ENCODE measurements at places on chromosomes 5 and 9.

- H3K27me3 ChIP-seq, result no peaks in the 10 kb centered on the region
- no peak for ATAC-seq
- peaks cover 76% of the 10 kb centered on the region for H3K36me3 ChIP-seq
- no peak overlapping the region for H3K4me3 ChIP-seq
- no peak overlapping the region for H3K27ac ChIP-seq
- H3K4me1 ChIP-seq, result peaks cover 26% of the 10 kb centered on the region
These were observed 6.2 kb downstream of the SURF2 start for GRCh38 chr9:133362359-133363044.

GRCh38 chr9:23598994-23599393 lies 227.0 kb downstream of the ELAVL2 start:
- H3K27ac ChIP-seq, result no peak overlapping the region
- no peak for ATAC-seq
- no peaks in the 10 kb centered on the region for H3K4me1 ChIP-seq
- H3K36me3 ChIP-seq, result no peaks in the 10 kb centered on the region
- H3K4me3 ChIP-seq, result no peak overlapping the region

GRCh38 chr5:174307031-174307408 lies 261.5 kb downstream of the NSG2 start:
- peaks cover 59% of the 10 kb centered on the region for H3K27me3 ChIP-seq
- H3K36me3 ChIP-seq, result no peaks in the 10 kb centered on the region
- ATAC-seq, result no peak
- peaks cover 5% of the 10 kb centered on the region for H3K4me1 ChIP-seq
- no peak overlapping the region for H3K4me3 ChIP-seq

- H3K27me3 ChIP-seq, result peaks cover 25% of the 10 kb centered on the region
- H3K27ac ChIP-seq, result no peak overlapping the region
- H3K4me3 ChIP-seq, result no peak overlapping the region
- ATAC-seq, result no peak
- peaks cover 2% of the 10 kb centered on the region for H3K4me1 ChIP-seq
These were observed 319.8 kb upstream of the TRPM3 start for GRCh38 chr9:71441266-71441665.

DNA sequence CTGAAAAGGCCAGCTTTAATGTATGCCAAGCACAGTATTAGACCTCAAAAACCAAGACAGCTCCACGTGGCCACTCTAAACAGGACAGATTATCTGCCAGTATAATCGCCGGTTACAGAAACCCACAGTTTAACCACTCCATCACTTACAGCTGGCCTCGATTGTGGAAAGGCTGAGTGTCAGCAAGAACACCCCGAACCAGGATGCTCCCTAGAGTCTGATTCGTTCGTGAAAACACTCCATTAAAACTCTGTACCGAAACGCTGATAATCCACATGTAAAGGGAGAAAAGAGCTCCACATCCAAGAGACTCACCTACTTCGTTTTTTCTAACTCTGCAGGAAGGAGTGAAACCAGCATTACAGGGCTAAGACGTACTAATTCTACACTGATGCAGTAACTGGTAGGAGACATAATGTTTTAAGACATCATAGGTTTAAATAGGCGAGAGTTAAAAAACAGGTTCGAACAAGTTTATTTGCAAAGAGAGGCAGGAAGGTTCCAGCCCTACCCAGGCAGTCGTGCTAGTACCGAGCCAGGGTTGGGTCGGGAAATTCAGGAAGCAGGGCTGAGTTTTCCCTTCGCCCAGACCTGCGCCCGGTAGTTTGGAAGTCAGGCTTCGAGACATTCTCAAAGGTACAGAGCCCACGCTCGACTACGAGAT lies 949 bp downstream of the SERINC5 start:
- H3K27ac ChIP-seq, result peak overlapping the region; percentile 95
- no peak for ATAC-seq
- peak overlapping the region; percentile 94 for H3K4me3 ChIP-seq
- H3K27me3 ChIP-seq, result no peaks in the 10 kb centered on the region

DNA sequence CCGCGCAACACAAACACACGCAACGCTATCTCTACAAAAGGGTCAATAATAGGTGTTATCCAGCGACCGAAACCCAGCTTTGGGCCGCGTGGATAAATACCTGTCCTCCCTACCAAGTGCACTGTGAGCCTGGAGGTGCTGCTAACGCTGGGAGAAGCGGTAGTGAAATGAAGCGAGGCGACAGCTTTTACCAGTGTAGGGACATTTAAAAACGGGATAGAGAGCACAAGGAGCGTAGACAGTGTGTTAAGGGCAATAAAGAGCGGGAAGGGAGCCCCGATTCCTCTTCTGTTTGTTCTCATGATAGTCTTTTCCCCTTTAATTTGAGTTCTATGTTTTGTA lies 421 bp upstream of the DEPDC1B start:
- peak overlapping the region; percentile 90 for H3K4me3 ChIP-seq
- no peaks in the 10 kb centered on the region for H3K36me3 ChIP-seq
- no peaks in the 10 kb centered on the region for H3K27me3 ChIP-seq
- peak; percentile 24 for ATAC-seq
- H3K4me1 ChIP-seq, result peaks cover 8% of the 10 kb centered on the region
- peak overlapping the region; percentile 85 for H3K27ac ChIP-seq

- H3K4me3 ChIP-seq, result peak overlapping the region; percentile 44
- ATAC-seq, result peak; percentile 72
- H3K36me3 ChIP-seq, result no peaks in the 10 kb centered on the region
- no peak overlapping the region for H3K27ac ChIP-seq
These were observed 52.0 kb upstream of the DAPK1 start for GRCh38 chr9:87445646-87446045.

DNA sequence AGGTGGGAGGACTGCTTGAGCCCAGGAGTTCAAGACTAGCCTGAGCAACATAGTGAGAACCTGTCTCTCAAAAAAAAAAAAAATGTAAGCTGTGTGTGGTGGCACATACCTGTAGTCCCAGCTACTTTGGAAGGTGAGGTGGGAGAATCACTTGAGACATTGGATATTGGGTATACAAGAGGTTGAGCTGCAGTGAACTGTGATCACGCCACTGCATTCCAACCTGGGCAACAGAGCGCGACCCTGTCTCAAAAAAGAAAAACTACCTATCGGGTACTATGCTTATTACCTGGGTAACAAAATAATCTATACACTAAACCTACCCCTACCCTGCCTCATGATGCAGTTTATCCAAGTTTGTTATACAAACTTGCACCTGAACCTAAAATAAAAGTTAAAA lies 64.9 kb downstream of the AOPEP start:
- H3K36me3 ChIP-seq, result peaks cover 52% of the 10 kb centered on the region
- H3K27me3 ChIP-seq, result no peaks in the 10 kb centered on the region
- ATAC-seq, result no peak
- H3K27ac ChIP-seq, result no peak overlapping the region
- no peaks in the 10 kb centered on the region for H3K4me1 ChIP-seq

DNA sequence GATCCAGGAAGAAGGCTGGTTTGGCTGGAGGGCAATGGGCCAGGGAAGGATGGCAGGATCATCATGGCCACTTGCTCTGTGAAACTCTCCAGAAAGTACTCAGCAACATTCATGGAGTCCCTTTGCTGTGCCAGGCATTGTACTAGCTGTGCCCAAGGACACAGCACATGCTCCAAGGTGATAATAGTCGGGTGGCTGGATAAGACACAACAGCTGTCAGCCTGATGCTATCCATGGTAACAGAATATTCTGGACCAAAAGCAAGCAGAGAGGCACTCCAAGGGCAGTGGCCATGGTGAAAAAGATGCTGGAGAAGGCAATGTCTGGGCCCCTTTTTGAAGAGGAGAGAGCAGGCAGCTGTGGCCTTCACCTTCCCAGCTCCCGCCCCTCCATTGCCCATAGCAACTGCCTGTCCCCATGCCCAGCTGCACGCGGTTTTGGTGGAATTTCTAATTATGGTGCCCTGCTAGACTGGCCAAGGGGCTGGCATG lies 113.8 kb upstream of the CPEB4 start:
- peaks cover 23% of the 10 kb centered on the region for H3K4me1 ChIP-seq
- no peaks in the 10 kb centered on the region for H3K27me3 ChIP-seq
- no peak overlapping the region for H3K4me3 ChIP-seq
- ATAC-seq, result no peak

GRCh38 chr9:80691229-80691628 lies 998.1 kb downstream of the TLE1 start:
- no peak overlapping the region for H3K4me3 ChIP-seq
- H3K27ac ChIP-seq, result no peak overlapping the region
- ATAC-seq, result no peak
- H3K36me3 ChIP-seq, result peaks cover 5% of the 10 kb centered on the region
- H3K27me3 ChIP-seq, result no peaks in the 10 kb centered on the region

DNA sequence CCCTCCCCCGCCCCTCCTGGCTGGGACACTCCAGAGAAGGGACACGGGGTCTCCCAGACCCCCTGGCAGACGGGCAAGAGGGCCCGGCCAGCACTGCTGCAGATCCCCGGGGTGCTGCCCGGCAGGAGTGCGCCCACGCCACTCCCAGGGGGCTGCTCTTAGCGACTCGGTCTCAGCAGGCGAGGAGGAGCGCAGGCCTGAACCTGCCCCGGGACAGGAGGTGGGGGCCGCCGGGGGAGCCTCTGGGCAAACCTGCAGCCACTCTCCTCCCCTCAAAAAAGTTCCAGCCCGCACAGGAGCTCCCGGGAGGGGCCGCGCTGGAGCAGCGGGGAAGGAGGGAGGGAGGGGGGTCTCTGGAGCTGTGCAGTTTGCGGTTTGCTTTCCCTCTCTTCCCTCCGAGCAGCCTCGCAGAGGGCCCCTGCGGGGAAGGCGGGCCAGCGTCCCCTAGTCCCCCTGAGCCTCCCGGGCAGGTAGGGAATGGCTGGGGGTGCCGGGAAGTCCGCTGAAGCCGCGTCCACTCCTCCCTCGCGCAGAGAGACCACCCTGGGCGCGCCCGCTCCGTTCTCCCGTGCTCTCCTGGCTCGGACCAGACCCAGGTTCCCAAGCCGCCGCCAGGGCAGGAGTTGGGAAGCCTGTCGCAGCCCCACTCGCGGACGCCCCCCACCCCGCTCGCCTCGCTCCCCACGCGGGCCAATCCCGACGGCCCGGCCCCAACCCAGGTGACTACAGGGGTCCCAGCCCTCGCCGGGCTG lies 44.2 kb downstream of the NACC2 start:
- no peaks in the 10 kb centered on the region for H3K36me3 ChIP-seq
- H3K27me3 ChIP-seq, result peaks cover 67% of the 10 kb centered on the region

- no peak overlapping the region for H3K27ac ChIP-seq
- H3K4me3 ChIP-seq, result no peak overlapping the region
- peaks cover 31% of the 10 kb centered on the region for H3K4me1 ChIP-seq
- no peaks in the 10 kb centered on the region for H3K27me3 ChIP-seq
These were observed 7.1 kb downstream of the SAR1B start for GRCh38 chr5:134625559-134625958.

- ATAC-seq, result no peak
- H3K27ac ChIP-seq, result no peak overlapping the region
- no peaks in the 10 kb centered on the region for H3K36me3 ChIP-seq
- no peak overlapping the region for H3K4me3 ChIP-seq
These were observed 72.7 kb upstream of the RANBP3L start for GRCh38 chr5:36374266-36374862.

- no peaks in the 10 kb centered on the region for H3K4me1 ChIP-seq
- H3K27ac ChIP-seq, result no peak overlapping the region
- H3K36me3 ChIP-seq, result no peaks in the 10 kb centered on the region
- no peak overlapping the region for H3K4me3 ChIP-seq
These were observed 14.1 kb upstream of the NUP214 start for GRCh38 chr9:131111186-131111853.

- no peaks in the 10 kb centered on the region for H3K27me3 ChIP-seq
- H3K4me3 ChIP-seq, result no peak overlapping the region
- no peak overlapping the region for H3K27ac ChIP-seq
- peaks cover 50% of the 10 kb centered on the region for H3K36me3 ChIP-seq
- no peaks in the 10 kb centered on the region for H3K4me1 ChIP-seq
These were observed 196.9 kb downstream of the VPS13A start for GRCh38 chr9:77374266-77374665.

DNA sequence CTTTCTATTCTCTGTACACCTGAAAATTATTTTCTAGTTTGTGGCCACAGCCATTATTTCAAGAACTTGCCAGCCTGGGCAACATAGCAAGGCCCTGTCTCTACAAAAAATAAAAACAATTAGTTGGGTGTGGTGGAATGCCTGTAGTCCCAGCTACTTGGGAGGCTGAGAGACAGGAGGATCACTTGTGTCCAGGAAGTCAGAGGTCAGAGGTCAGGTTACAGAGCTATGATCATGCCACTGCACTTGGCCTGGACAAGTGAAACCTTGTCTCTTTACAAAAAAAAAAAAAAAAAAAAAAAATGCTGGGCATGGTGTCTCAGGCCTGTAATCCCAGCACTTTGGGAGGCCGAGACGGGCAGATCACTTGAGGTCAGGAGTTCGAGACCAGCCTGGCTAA lies 58.3 kb downstream of the HMGCR start:
- ATAC-seq, result no peak
- H3K27me3 ChIP-seq, result no peaks in the 10 kb centered on the region
- no peak overlapping the region for H3K4me3 ChIP-seq
- H3K36me3 ChIP-seq, result peaks cover 21% of the 10 kb centered on the region
- no peak overlapping the region for H3K27ac ChIP-seq

- H3K27me3 ChIP-seq, result no peaks in the 10 kb centered on the region
- H3K4me3 ChIP-seq, result no peak overlapping the region
- no peak overlapping the region for H3K27ac ChIP-seq
- H3K36me3 ChIP-seq, result no peaks in the 10 kb centered on the region
- no peak for ATAC-seq
These were observed 1.7 kb downstream of the ACTL7B start for GRCh38 chr9:108854094-108854493.

DNA sequence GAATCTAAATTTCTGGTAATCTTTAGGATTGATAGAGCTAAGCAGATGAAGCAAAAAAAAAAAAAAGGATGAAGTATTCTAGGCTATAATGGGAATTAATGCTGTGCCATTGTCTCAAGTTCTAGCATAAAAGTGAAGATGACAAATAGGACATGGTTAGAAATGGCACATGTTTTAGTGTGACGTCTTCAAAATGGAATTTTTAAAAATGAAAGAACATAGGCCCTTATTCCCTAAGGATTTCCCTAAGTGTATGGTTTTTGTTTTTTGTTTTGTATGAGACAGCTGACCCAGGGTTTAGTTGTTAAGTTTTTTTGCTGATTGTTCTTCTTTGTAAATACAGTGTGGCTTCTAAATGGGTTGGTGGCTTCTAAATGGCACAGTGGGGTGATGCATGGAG lies 7.1 kb downstream of the TLE4 start:
- H3K36me3 ChIP-seq, result peaks cover 49% of the 10 kb centered on the region
- H3K4me3 ChIP-seq, result no peak overlapping the region
- H3K4me1 ChIP-seq, result peaks cover 91% of the 10 kb centered on the region
- no peaks in the 10 kb centered on the region for H3K27me3 ChIP-seq
- H3K27ac ChIP-seq, result no peak overlapping the region

- H3K4me1 ChIP-seq, result no peaks in the 10 kb centered on the region
- no peak overlapping the region for H3K4me3 ChIP-seq
- no peaks in the 10 kb centered on the region for H3K27me3 ChIP-seq
These were observed 519.3 kb downstream of the ELAVL2 start for GRCh38 chr9:23306731-23307130.

GRCh38 chr5:76372323-76373054 lies 30.6 kb upstream of the IQGAP2 start:
- no peak overlapping the region for H3K4me3 ChIP-seq
- ATAC-seq, result no peak
- H3K27me3 ChIP-seq, result peaks cover 9% of the 10 kb centered on the region

- H3K27me3 ChIP-seq, result peaks cover 31% of the 10 kb centered on the region
- H3K4me1 ChIP-seq, result peaks cover 22% of the 10 kb centered on the region
- ATAC-seq, result no peak
- H3K36me3 ChIP-seq, result peaks cover 20% of the 10 kb centered on the region
- no peak overlapping the region for H3K27ac ChIP-seq
These were observed 55.1 kb downstream of the PTCH1 start for GRCh38 chr9:95461448-95462248.

GRCh38 chr5:6914347-6914746 lies 201.1 kb downstream of the TENT4A start:
- ATAC-seq, result no peak
- no peak overlapping the region for H3K27ac ChIP-seq
- no peaks in the 10 kb centered on the region for H3K36me3 ChIP-seq
- H3K27me3 ChIP-seq, result no peaks in the 10 kb centered on the region
- no peak overlapping the region for H3K4me3 ChIP-seq
